ENCODE measurements at places on chromosomes 13 and 19.

DNA sequence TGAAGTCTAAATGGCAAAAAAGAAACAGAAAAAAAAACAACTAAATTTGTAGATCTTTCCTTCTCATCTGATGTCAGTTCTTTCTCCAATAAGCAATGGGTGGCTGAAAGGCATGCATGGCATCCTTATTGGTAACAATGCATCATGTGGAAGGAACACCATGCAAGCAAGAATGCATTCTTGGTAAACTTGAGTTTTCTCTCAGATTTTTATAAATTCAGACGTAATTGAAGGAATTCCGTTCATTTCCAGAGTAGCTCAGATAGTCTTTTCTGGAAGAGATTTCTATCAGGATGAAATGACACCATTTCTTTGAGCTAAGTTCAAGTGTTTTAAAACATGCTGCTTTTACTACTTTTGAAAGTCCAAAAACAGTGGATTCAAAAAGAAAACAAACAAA is 373.0 kb downstream of the COG6 start:
- DNase-seq: no peak

GRCh38 chr13:48938308-48938943 is 37.3 kb upstream of the FNDC3A start:
- no peak for DNase-seq

GRCh38 chr13:48429886-48430285 is 17.0 kb upstream of the LPAR6 start:
- DNase-seq: no peak

DNA sequence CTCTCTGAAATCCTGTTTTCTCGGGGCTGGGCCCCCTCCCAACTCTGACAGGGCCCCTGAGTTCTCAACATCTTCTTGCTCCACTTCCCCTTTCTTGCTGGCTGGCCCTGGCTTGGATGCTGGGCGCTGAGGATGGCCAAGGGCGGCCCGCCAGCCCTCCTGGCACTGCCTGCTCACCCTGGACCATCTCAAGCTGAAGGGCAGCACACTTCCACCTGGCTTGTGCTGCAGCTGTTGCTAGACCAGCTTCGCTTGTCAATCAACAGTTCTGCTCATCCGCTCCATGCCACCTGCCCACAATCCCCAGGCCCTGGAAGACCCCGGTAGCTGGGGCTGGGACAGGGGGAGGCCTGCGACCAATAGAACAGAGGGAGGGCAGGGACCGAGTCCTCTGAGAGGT is 6.9 kb upstream of the GMIP start:
- DNase-seq: no peak

GRCh38 chr19:392375-392970 is 16.5 kb downstream of the C2CD4C start:
- no peak for DNase-seq

DNA sequence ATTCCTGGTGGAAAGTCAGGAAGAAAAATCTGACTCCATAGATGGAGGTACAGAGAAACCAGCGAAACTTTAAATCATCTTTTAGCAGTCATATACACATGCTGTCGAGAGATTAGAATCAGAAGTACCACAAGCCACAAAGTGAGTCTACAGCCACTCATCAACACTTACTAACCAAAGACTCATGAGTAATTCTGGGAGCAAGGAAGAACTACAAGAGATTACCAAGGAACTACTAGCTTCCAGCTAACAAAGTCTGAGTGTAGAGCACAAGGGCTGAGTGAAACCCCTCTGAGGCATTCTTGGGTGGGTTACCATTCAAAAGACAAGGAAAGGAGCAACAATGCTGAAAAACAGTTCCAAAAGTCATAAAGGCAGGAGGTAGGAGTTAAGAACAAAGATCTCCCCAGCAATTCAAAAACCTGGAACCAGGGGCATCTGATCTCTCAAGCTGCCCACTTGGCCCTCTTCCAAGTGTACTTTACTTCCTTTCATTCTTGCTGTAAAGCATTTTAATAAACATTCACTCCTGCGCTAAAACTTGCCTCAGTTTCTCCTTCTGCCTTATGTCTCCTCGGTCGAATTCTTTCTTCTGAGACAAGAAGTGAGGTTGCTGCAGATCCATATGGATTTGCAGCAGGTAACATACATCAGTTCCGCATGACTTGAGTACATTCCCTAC is 13.0 kb downstream of the RBM26 start:
- DNase-seq: no peak

GRCh38 chr19:13597640-13598039 is 91.4 kb upstream of the CACNA1A start:
- DNase-seq: no peak

DNA sequence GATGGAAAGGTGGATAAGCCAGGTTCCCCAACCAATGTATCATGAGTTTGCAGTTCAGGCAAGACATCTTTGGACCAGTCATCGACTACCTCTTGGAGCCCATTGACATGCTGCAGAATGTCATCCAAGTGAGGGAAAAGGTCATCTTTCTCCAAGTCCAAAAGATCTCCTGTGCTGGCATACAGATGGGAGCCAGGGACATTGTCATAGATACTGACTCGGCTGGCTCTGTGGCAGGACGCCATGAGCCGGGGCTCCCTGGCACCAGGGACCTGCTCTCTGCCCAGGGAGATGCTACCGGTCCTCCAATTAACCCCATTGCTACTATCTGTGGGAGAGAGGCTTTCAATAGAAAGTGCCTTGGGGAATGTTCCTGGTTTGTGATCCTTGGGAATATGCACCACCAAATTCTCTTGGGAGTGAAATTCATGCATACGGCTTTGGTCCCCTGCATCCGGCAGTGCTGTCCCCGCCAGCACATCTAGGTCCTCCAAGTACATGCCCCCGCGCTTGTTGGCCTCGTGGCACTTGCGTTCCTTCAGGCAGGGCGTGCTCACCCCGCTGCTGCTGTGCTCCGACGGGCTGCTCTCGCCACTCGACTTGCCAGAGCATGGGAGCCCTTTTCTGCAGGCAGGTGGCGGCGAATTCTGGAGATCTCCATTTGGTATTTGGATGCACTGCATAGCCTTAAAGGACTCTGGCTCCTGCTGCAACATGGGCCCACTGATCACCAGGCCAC is 113.0 kb downstream of the KL start:
- no peak for DNase-seq

GRCh38 chr19:55216461-55217198 is 7.3 kb upstream of the PTPRH start:
- DNase-seq: peak; percentile 97

DNA sequence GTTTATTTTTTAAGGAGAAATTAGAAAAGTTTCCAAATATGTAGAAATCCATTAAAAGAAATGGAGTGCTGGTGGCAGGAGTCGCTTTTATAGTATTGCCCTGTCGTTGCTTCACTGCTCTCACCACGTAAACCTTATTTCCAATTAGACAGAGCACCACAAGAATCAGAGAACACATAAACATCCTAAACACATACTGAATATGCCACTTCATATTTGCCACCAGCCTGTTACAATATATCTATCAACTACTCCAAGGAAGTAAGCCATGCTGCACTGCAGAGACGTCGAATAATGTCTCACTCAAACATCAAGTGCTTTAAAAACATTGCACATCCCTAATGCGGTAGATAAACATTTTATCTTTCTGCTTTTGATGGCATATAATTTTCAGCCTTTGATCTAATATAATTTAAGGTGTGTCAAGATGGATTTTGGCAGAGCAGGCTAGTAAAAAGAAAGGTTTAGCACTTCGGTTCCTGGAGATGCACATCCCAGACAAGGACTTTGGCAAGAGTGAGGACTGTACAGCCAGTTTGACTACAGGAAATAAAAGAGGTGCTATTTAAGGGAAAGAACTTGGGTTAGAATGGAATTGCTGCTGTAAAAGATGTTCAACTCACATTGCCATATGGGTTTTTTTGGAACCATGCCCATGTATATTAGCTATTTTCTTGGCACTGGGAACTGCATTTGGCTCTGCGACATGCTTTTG is 932.3 kb downstream of the EFNB2 start:
- no peak for DNase-seq
